ENCODE measurements at places on chromosomes 3 and 15. TPM values are rescaled to one million over a fixed set of nuclear protein-coding genes. Genes with fewer than 3 reads are reported as not detected.

- DNase-seq = no peak
These were observed 220.8 kb downstream of the MTHFS start for GRCh38 chr15:79675982-79676381.

DNA sequence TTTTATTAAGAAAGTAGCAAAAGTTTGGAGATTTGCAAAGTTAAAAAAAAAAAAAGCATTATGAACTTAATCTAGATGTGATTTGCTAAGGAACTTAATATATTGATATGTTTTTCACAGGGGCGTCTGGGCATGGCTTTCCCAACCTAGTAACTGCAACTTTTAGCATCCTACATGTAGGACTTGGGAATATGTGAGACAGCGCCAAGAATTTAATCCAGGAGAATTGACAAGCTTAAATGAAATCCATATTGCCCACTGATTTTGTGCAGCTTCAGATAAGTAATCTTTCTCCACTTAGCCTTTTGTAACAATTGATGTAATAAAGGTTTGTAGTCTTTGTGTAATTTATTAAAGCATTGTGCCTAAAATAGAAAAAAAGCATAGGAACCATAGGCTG, 982 bp upstream of the GABPB1 start:
- no peak for DNase-seq

Gene CTXN2
- total RNA-seq = 0.05 TPM

- DNase-seq = no peak
These were observed 44.8 kb upstream of the SNTN start for GRCh38 chr3:63607716-63608115.

Gene TXNRD3
- total RNA-seq = 16.2 TPM

Gene CCR9
- total RNA-seq = not detected

- peak; percentile 48 for DNase-seq
These were observed 89.7 kb downstream of the BDH1 start for GRCh38 chr3:197465996-197466549.

DNA sequence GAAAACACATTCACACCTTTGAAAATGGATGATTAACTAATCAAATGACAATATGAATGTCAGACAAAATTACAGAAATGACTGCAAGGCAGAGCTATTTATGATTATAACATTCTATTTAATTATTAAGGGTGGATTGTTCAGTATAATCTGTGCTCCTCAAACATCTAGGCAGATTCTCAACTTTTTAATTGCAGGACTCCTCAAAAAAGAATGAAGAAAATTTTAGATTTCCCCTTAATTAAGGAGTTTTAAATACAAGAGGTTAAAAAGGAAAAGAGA, 22.6 kb upstream of the CMC1 start:
- DNase-seq = no peak

DNA sequence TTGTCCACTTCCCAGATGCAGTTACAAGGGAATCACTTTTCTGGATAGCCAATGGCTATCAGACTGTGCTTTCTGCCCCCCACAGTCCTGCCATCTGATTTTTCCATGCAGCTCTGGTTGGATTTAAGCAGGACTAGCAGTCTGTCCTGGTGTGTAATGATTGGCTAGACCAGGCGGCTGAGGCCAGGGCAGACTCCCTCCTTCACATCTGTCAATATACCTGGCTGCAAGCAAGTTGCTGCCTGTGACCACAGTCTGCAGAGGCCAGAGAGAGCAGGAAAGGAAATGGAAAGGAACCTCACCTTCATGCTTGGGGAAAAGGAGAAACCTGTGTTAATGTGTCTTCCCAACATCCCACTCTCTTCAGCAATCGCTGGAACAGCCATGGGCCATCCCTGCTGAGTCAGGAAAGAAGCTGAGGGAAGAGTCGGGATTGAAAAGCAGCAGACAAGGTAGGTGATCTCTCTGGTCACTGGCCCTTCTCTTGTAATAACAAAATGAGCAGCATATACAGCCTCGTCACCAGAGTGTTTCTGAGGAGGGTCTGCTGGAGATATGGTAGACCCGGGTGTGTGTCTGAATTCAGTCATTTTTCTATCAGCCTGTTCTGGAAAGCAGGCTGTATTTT, 126.7 kb upstream of the PHLDB2 start:
- DNase-seq = no peak

GRCh38 chr3:25478964-25479726, 51.1 kb downstream of the RARB start:
- no peak for DNase-seq

DNA sequence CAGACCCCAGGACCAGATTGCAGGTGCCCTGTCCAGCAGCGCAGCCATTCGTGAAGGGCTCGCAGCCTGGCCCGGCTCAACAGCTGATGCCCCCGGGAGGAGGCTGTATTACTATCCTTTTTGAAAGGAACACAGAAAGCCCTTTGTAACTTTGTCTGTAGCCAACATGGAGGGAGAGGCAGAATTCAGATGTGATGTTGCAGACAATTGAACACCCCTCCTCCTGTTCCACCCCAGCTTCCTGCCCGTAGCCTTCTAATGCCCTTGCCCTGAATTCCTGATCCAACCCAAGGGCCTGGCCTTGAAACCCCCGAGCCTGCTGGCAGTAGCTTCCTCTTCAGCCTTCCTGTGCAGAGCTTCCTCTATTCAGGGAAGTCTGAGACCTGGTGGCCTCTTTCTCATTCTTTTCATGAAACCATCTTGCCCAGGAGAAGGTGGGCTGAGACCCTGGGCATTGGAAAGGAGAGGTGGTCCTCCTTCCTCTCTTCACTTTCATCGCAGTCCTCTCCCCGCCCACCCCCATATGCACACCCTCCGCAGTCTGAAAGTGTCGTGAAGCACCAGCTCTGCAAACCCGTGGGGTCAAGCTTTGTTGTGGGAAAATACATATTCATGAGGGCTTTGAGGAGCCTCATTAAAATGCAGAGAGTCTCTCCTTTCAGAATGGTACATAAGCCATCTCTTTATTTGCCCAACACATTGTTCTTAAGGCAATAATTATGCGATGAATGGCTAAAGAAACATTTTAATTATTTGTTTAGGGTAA, 109.2 kb downstream of the APBA2 start:
- no peak for DNase-seq

Gene CTNNB1
- 346 TPM for total RNA-seq

GRCh38 chr15:63156755-63157117, 541 bp downstream of the RPS27L start:
- DNase-seq = peak; percentile 49

GRCh38 chr15:73683777-73684580, at the start of gene CD276:
CD276 (plus strand) TSS chr15:73684383; CDS start chr15:73699640, 15,257 bp downstream.
- DNase-seq = peak; percentile 69

All from A172 (cell line).